SK-N-MC (cell line): ENCODE measurements at places on chromosomes 3 and 15.

- no peak for DNase-seq
Observed at GRCh38 chr3:58754074-58754473, 87.5 kb upstream of the FAM3D start.

DNA sequence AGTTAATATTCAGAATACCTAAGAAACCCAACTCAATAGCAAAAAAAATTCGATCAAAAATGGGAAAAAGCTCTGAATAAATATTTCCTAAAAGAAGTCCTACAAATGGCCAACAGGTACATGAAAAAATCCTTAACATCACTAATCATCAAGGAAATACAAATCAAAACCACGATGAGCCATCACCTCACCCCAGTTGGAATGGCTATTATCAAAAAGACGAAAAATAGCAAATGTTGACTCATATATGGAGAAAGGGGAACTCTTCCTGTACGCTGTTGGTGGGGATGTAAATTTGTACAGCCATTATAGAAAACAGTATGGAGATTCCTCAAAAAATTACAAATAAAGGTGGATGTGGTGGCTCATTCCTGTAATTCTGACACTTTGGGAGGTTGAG, 29.6 kb upstream of the SGO1 start:
- DNase-seq, result no peak

DNA sequence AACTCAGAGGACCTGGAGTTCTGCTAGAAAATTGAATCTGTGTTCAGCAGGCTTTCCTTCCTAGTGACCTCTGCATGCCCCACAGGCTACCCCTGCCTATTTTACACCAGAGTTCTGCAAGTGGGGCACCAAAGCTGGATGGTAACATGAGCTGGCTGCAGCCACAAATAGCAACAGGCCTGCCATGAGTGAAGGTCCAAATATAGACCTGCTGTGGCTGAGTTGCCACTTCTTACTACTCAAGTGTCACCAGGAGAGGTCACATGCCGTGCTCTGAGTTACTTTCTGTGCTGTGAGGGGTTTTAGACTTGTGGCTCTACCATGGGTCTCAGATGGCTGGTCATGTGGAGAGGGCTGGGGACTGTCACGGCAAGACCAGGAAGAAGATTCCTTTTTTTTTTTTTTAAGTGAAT, at the start of gene FSD2:
TSS of gene FSD2 (minus strand) at position 76 of the 413 bp plus-strand sequence. CDS start 18,679 bp downstream, outside the sequence.
- DNase-seq, result no peak

DNA sequence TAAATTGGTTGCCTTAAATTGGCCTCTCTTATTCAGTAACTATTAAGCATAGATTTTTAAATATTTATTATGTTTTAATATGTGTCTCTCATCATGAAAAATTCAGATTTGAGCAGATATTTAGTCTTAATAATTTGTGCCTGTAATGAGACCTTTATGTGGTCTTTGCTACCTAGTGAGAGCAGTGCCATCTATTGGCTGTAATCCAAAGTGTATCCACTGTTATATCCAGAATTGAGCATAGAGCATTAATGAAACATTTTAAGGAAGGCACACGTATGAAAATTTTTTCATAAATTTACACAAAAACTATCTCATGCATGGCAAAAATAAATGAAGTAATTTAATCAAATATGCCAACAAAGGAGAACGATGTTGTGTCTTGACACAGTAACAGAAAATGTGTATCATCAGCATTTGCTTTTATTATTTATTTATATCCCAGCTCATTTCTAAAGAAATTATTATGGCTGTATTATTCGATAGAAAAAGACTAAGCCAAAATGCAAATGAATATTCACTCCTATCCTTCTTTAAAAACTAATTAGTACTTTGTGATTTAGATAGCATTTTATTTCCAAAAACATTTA, 203.5 kb downstream of the RSRC1 start:
- peak; percentile 40 for DNase-seq

DNA sequence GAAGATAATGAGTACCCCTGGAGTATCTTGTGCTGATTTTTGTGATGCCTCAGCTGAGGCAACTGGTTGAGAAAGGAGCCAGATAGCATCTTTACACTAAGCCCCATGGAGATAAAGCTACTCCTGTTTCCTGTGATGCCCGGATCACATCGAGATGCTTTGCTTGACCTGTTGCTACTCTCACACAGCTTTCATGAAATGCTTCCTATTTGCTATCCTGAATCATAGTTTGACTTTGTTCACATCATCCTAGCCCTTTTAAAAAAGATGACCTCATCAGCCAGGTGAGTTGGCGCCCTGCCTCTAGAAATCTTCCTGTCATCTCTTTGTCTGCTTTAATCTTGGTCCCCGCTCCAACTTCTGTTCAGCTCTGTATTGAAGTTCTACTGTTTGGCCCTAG, 409.6 kb upstream of the TBL1XR1 start:
- no peak for DNase-seq

- DNase-seq, result no peak
Observed at GRCh38 chr3:182393151-182393550, 400.2 kb upstream of the ATP11B start.

GRCh38 chr3:12479919-12480427, 4.3 kb upstream of the TSEN2 start:
- no peak for DNase-seq

DNA sequence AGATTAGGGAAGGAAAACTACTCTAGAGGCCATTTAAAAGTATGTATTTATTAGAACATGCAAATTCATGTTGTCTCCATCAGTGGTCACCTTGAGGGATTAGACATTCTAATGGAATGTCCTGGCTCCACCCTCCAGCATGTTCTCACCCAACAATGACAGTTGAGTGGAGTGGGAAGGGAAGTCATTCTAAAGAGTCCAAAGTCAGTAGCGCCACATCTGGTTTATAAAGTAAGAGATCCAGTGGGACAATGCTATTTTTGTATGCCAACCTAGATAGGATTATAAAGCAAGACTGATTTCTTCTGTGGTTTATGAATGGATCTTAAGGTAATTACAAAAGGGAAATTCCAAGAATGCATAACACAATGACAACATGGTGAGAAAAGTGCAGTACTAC, 33.3 kb downstream of the SLC24A1 start:
- DNase-seq, result no peak

- DNase-seq, result no peak
Observed at GRCh38 chr3:106302451-106303221, 433.8 kb upstream of the CBLB start.

- DNase-seq, result no peak
Observed at GRCh38 chr3:13257666-13258065, 162.5 kb downstream of the NUP210 start.

GRCh38 chr3:58391156-58391865, 42.3 kb downstream of the PDHB start:
- DNase-seq, result no peak

DNA sequence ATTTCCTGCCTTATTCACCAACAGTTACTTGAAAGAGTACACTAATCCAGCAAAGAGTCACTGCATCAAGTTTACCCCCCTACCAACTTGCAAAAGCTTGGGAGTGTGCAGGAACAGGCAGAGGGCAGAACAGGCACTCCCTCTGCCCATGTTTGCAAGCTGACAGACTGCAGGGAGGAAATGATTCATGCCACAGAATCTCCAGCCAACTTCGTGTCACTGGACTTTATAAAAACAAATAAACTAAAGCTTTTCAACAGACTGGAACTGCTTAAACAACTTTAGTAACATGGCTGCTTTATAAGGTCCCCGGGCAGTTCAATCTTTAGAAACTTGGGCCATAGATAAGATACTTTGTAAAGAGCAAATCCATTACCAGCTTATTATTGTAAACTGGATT, 129.5 kb downstream of the THRB start:
- no peak for DNase-seq

DNA sequence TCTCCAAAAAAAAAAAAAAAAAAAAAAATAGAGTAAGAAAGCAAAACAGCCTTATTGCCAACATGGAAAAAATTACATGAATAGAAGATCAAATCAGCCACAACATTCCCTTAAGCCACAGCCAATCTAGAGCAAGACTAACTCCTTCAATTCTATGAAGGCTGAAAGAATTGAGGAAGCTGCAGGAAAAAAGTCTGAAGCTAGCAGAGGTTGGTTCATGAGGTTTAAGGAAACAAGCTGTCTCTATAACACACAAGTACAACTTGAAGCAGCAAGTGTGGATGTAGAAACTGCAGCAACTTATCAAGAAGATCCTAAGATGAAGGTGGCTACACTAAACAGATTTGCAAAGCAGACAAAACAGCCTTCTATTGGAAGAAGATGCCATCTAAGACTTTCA, 9.3 kb downstream of the PARL start:
- DNase-seq, result no peak

DNA sequence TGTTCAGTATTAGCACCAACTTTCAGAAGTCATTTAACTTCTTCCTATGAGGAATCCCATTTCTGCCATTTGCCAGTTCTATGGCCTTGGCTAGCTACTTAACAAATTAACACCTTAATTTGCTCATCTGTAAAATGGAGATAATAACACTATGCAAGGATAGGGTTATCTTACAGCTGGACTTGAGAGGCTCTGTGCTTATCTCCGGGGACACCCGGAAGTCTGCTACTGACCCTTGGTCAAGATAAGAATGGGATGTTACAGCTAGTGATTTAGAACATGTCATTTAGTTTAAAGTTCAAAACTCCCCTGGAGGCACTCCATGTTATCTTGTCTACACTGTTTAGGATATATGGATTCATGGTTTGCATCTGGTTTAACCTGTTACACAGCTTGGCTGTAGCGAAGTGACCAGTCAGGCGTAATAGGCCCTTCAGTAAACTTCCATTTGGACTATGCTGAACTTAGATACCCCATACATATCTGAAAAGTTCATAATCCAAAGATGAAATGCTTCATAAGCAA, 156.0 kb upstream of the CD96 start:
- no peak for DNase-seq

GRCh38 chr3:16382845-16383244, 117.8 kb downstream of the OXNAD1 start:
- no peak for DNase-seq

DNA sequence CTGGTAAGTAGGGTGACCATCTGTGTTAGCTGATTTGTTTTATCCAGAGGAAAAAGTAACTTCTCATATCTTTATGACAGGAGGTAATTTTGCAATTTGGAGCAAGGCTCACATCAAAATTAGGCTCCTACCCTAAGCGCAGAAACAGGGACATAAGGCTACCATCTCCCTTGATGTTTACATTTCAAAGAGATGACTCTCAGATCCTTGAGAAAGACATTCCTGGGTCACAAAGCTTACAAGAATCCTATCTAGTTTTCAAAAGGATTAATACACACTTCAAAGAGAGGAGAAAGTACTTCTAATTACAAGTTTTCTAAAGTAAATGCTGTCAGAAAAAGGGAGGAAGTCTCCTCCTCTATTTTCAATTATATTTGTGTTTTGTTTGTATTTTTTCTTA, 7.0 kb downstream of the ZPLD1 start:
- DNase-seq, result no peak

GRCh38 chr3:134066158-134066541, 36.4 kb upstream of the SLCO2A1 start:
- no peak for DNase-seq

- no peak for DNase-seq
Observed at GRCh38 chr15:77646104-77646694, 13.5 kb upstream of the LINGO1 start.

DNA sequence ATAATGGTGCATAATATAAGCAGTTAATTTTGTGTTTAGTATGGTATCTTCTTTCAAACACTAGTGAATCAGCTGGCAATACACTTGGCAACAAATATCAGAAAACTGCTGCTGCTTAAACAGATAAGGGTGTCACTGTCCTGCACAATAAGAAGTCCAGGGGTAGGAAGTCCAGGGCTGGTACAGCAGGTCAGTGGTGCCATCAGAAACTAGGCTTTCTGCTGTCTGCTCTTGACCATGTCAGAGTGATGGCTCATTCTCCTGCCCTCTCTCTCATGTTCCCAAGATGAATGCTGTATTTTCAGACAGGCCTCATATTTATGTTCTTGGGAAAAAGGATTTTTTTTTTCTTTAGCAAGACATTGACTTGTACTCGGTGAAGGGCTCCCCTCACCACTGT, 9.2 kb upstream of the GRK7 start:
- DNase-seq, result no peak
